ENCODE measurements at places on chromosomes 11 and 22. TPM values are rescaled to one million over a fixed set of nuclear protein-coding genes. Genes with fewer than 3 reads are reported as not detected.
A peak's percentile ranks its signal among the peaks of the same experiment; 100 is the strongest.

GRCh38 chr22:31244943-31245451 is 32.9 kb downstream of the LIMK2 start:
- DNase-seq: no peak

- DNase-seq: no peak
These were observed 31.9 kb downstream of the POU2AF1 start for GRCh38 chr11:111347002-111347722.

- no peak for DNase-seq
These were observed 65.3 kb upstream of the CLTCL1 start for GRCh38 chr22:19356708-19357269.

TRIM49B gene
- total RNA-seq: not detected

DNA sequence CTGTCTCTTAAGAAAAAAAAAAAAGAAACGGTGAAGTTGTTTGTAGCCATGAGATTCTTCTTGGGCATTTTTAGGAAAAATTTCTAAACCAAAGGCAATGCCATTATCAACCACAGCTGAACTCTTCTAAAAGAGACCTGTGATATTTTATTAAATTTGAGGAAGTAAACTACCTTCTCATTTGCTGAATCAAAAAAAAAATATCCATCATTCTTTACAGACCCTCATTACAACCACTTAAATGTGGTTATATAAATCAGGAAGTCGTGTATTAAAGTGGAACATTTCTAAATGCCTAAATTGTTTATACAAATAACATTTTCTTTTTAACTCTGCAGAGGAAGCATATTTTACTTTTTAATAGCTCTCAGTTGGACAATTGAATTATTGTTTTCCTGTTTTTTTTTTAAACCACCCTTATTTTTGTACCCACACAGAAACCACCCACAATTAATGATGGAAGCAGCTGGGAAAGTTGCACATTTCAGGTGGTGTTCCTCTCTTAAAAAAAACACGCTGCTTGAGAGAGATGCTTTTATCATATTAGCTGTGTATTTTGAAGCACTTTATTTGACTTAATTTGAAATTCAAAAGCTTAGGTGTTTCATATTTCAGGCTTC is 91.2 kb downstream of the ARHGAP42 start:
- DNase-seq: no peak

TRIM34 gene
- 2.8 TPM for total RNA-seq

GRCh38 chr11:77193911-77194830 is 66.1 kb downstream of the MYO7A start:
- DNase-seq: no peak

MCAT gene
- 15.1 TPM for total RNA-seq

DNA sequence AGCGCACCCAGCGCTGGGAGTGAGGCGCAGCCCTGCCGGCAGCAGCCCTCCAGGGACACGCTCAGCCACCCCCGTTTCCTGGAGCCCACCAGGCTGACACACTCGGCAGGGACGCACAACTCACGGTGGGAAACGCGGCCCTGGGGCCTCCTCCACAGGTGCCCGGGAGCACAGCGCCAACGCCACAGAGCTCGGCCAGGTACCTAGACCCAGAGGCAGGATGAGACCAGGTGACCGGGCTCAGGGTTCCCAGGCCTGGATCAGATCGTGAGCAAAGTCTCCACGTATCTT is 18.0 kb downstream of the TUBGCP6 start:
- DNase-seq: no peak

OR5M8 gene
- total RNA-seq: not detected

GRCh38 chr11:44608651-44608990 is 43.2 kb downstream of the CD82 start:
- no peak for DNase-seq

GRCh38 chr11:64204464-64204989 is 2.0 kb upstream of the FERMT3 start:
- peak; percentile 66 for DNase-seq

DNA sequence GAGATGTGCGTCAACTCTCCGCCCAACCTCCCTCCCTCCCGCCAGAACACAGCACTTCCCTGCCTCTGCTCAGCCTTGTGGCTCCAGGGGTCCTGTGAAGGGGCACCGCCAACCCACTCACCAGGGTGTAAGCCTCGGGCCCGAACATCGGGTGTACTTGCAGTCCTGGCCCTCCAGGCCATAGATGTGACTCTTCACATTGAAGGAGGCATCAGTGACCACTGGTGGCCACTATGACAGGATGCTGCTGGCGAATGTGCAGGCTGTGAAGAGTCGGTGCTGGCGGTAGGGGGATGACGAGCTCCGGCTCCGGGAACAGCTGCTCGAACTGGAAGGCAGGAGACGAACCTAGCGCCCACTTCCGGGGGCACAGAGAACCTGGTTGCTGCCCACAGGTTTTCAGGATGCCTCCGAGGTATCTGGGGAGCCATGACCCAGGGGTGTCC is 97.4 kb downstream of the MED15 start:
- DNase-seq: no peak
